Activated CD8-positive, alpha-beta memory T cell treated with anti-CD3 and anti-CD28 coated beads for 24 hours (primary cell): ENCODE measurements at places on chromosomes 2 and 18.
A peak's percentile ranks its signal among the peaks of the same experiment; 100 is the strongest.

DNA sequence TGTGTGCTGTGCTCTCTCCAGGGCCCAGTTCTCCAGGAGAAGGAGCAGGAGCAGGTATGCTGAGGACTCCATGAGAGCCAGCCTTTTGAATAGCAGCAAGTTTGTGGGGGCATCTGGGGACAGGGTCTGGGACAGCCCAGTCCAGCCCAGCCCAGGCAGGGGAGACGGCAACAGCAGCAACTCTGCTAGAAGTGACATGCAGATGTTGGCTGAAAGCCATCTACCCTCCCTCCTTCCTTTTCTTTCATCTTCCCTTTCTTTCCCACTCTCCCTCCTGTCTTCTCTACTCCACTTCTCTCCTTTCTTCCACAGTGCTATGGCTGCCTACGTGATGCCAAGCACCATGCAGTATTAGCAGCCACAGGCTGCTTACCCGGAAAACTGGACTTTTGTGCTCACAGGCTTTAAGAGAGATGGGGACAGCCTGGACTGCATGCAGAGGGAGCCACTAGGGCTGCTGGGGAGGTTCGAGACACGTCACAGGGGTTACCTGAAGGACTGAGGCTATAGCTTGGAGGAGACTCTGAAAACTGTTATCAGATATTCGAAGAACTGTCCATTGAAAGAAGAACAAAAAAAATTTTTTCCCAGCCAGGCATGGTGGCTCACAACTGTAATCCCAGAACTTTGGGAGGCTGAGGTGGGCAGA, 23.8 kb upstream of the YWHAQ start:
- no peak for DNase-seq

DNA sequence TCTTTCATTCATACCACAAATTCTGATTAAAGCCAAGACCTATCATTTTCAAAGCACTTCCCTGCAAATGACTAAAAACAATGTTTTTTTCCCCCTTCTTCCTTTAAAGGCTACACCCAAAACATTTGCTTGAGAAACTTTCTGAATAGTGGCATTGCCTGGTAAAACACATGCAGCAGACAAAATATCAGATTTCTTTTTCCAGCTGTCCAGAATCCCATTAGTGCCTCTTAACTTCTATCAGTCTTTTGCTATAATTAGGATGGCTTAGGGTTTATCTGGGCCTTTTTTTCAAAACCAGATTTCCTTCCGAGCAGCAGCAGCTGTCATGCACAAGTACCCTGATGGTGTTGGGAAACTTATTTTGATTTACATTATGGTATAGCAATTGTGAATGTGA, 50.6 kb downstream of the ALPK2 start:
- peak; percentile 19 for DNase-seq

DNA sequence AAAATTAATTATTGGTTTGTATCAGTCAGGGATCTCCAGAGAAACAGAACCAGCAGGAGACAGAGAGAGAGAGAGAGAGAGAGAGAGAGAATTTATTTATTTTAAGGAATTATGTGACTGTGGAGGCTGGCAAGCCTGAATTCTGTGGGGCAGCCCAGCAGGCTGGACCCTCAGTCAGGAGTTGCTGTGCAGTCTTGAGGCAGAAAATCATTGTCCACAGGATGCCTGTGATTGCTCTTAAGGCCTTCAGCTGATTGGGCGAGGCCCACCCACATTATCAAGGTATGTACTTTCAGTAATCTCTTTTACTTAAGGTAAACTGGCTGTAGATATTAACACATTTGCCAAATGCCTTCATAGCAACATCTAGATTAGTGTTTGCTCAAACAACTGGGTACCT, 155.3 kb downstream of the SEPTIN10 start:
- DNase-seq = no peak

DNA sequence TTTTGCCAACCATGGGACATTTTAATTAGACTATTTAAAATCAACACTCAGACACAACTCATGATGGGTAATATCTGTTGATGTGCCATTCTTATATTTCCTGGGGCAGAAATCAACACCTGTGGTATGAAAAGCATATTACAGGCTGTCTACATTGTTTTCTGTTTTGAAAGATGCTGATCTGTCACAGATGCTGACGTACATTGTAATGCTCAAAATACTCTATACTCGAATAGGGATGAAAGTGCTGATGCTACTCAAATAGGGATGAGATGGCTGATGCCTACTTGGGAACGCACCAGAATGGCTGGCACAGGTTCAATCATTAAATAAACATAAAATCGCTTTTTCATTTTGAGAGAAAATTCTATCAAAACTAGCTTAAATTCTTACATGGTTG, 41.2 kb downstream of the TMEFF2 start:
- DNase-seq = no peak

- DNase-seq = no peak
Measured at GRCh38 chr18:47574966-47575365, 323.5 kb upstream of the SKOR2 start.

- DNase-seq = no peak
Measured at GRCh38 chr2:197453914-197454398, 604 bp downstream of the COQ10B start.

- peak; percentile 59 for DNase-seq
Measured at GRCh38 chr2:84878896-84879583, 1.8 kb downstream of the TRABD2A start.

DNA sequence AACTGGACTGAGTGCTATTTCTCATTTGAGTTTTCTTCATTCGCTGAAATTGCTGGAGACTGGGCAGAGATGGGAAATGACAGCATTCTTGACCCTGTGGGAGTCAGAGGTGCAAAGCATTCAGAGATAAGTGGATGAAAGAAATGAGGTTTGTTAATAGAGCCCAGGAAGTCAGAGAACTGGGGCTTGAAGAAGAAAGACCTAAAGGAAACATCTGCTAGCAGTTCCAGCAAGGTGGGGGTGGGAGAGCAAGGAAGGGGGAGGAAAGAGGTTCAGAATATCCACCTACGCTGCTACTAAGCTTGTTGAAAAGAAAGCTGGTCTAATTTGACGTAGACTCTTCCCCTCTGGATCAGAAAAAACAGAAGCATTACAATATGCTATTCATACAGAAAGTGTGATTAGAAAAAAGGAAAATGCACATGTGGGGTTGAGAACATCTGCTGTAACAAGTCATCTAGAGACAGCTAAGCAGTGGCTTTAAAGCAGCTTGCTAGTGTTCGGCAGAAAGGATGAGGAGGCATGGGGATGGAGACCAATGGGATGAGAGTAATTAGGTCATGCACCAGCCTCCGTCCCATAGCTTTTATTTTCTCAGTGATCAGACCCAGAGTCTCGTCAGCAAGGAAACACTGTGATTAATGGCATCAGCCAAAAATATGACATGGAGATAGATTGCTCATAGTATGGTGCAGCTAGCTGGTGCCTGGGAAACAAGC, 29.7 kb downstream of the NAB1 start:
- DNase-seq = peak; percentile 63

GRCh38 chr2:231339316-231339715, 56.2 kb upstream of the B3GNT7 start:
- DNase-seq = no peak

- no peak for DNase-seq
Measured at GRCh38 chr2:237637429-237638135, 10.2 kb downstream of the LRRFIP1 start.

DNA sequence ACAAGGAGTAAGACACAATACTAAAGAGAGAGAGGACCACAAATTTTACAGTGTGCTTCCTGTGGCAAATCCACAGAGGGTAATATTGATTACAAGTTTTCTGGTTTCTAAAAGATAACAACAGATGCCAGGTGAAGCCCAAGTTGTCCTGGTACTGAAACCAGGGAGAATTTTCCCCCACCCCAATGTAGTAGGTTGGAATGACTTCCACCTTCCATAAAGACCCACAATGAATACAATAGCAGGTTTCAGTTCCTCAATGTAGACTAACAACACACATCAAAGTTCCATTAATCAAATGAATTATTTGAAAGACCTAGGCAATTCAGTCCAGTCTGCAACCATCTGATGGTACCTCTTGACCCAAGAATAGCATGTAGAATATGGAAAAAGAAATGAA, 44.0 kb upstream of the TMEM247 start:
- DNase-seq = no peak

DNA sequence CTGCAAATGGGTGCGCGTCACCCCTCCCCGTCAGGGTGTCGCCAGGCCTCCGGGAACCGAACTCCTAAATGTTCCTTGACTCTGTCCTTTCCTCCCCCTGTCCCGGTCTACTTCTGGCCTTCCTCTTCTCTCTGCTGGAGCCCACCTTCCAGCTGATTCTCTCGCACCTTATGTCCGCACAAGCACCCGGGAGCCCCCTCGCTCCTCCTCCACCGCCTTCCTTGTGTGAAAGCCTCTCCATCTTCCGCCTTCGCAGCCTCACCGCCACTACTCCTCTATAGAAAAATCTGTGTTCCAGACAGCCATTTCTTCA, 627 bp upstream of the KIF3C start:
- DNase-seq = no peak

DNA sequence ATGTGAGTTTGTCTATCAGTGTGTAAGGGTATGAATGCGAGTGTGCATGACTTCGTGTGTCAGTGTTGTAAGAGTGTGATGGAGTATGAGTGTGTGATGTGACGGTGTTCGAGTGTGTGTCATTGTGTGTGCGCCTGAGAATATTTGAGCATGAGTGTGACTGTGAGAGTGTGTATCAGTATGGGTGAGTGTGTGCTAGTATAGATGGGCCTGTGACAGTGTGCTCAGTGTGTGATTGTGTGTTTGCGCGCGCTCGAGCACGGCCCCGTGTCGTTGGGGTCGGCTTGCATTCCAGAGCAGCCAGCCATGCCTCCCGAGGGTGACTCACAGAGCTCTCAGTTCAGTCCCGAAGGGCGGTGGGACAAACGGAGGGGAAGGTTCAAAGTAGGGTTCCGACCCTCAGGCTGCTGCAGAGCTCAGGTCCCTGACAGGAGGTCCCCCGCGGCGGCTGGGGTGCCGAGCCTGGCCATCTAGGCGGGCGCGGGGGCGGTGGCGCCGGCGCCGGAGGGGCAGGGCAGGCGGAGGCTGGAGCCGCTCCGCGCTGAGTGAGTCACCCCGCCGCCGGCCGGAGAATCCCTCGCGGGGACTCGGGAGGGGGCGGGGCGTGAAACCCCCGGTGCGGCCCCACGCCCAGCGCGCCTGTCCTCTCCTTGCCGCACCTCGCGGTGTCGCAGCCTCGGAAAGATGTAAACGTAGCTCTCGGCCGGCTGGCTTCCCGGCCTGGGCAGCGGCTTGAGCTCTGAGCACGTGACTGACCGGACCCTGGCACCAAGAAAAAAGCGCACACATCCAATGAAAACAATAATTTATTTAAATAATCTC, 3.8 kb downstream of the DLX2 start:
- DNase-seq = peak; percentile 74

DNA sequence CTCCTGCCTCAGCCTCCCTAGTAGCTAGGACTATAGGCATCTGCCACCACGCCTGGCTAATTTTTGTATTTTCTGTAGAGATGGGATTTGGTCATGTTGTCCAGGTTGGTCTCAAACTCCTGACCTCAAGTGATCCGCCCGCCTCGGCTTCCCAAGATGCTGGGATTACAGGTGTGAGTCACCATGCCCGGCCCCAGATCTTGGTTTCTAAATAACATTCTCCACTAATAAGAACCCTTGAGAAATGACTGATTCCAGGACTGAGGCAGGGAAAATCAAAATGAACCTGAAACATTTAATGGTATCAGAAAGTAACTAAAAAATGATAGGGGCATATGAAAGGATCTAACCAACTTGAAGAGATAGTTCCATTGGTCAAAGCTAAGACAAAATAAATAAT, 34.0 kb downstream of the BMPR2 start:
- no peak for DNase-seq

GRCh38 chr18:473802-474201, 26.7 kb downstream of the COLEC12 start:
- DNase-seq = no peak

DNA sequence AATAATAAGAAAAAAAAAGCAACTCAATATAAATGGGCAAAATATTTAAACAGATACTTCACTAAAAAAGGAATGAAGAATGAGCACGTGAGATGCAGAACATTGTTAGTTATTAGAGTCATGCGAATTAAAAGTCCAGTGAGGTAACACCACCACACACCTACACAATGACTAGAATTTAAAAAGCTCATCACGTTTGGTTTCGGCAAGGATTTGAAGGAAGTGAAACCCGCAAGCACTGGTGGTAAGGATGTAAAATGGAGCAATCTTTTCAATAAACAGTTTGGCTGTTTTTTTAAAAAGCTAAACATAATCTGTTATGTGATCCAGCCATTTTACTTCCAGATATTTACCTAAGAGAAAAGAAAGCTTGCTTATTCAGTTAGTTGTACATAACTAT, 1181.6 kb upstream of the CELF4 start:
- no peak for DNase-seq

GRCh38 chr2:48480526-48480925, 49.4 kb upstream of the STON1 start:
- no peak for DNase-seq

- DNase-seq = no peak
Measured at GRCh38 chr2:3620834-3621233, 25.9 kb downstream of the COLEC11 start.

DNA sequence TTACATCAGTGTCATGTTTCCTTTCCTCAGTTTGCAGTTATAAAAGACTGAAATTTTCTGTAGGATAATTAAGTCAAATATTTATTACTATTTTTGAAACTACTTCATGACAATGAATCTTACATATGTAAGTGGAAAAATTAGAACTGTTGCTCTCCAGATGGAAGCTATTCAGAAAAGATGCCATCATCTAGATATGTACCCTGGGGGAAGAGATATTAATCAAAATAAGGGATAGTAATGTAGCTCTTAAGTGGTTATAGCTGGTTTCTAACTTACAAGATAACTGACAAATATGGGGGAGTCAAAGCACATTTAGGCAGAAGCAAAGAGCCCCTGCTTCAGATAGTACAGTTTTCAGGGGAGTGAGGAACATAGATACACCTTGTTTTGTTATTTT, 38.1 kb upstream of the PAX3 start:
- no peak for DNase-seq

GRCh38 chr18:4599312-4599711, 144.2 kb upstream of the DLGAP1 start:
- no peak for DNase-seq

GRCh38 chr18:62554061-62554815, 31.4 kb downstream of the ZCCHC2 start:
- no peak for DNase-seq

DNA sequence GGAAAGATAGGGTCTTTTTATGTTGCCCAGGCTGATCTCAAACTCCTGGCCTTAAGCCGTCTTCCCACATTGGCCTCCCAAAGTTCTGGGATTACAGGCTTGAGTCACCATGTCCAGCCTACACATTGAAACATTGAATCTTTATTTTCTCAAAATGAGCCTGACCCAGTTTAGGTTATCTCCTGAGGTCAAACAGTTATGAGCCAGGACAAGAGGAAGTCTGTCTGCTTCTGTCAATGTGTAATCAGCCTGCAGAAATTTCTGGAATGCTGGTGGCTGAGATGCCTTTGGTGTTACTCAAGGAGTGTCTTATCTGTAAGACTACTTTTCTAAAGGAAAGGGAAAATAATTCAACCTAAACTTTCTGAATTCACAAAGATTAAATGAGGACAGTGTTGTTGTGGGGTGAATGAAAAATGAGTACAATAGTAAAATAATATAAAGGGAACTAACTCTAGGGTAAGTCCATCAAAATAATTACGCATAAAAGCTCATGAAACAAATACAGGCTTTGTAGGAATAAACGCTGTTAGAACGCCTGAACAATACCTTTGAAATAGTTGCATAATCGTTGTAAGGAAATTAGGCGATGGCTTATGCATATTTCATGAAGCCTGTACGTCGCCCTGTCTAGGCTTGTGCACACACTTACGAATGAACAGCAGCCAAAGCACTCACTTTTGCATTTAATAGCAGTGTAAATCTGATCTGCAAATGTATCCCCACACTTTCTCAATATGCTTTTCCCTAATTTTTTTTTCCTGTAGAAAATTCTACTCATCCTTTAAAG, 260.8 kb downstream of the RDH14 start:
- no peak for DNase-seq

- DNase-seq = peak; percentile 61
Measured at GRCh38 chr2:105782646-105783045, 37.9 kb downstream of the NCK2 start.
